ENCODE measurements at places on chromosomes 12 and 14.

GRCh38 chr14:99100497-99101270 lies 171.3 kb downstream of the BCL11B start:
- no peak for DNase-seq

DNA sequence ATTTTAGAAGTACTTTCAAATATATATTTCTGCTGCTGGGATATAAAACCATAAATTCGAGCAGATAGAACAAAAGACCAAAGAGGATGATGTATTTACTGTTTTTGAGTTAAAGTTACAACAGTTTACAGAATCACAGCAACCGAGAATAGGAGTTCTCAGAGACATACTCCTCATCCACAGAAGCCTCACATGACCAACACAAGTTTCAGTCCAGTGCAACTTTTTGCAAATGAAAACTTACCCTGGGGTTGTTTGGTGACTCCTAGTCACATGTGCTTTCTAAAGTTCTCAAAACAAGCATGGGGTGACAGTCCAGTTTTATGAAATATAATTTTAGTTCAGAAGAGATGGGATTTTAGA lies 117.1 kb downstream of the PRKCH start:
- no peak for DNase-seq

DNA sequence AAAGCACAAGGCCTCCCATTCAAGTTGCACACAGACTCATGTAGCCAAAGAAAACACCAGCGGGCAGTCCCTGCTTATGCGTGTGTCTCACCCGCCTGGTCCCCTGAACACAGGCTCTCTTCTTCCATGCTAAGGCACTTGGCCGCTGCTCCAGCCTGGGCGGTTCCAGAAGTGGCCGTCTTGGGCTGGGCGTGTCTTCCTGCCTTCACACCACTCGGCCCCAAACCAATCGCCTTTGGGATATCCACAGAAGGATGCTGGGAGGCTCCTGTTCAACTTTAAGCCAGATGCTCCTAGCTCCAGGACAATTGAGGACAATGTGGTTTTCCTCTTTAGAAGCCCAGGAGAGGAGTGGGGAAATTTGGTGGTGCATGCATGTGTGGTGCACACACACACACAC lies 2.2 kb downstream of the SCARB1 start:
- no peak for DNase-seq

GRCh38 chr14:33460164-33460563 lies 490.7 kb downstream of the EGLN3 start:
- no peak for DNase-seq

DNA sequence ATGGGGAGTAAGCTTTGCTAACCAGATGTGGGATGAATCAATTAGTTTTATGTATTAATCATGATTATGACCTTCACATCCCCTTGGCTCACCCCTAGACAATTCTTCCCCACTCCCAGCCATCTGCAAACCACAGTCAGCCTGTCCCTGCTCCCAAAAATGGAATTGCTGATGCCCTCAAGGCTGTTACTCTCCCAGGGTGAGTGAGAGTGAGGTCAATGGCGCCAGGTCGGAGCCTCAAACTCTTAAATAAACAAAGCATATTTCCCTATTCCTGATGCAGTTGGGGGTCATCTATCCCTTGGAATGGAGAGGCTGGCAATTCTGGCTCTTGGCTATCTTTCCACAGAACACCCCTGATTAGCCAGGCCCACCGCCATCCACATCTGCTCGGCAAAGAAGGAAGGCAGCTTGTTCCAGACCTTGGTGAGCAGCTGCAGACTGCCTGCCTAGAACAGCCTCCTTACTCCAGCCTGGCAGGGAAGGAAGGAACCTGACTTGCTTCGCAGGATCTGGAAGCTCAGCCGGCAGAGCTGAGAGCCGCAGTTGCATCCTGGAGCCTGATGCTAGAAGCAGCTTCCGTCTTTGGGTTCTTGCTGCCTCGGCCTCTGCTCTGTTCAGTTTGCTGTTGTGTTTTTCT lies 57.0 kb downstream of the SMUG1 start:
- DNase-seq: no peak

DNA sequence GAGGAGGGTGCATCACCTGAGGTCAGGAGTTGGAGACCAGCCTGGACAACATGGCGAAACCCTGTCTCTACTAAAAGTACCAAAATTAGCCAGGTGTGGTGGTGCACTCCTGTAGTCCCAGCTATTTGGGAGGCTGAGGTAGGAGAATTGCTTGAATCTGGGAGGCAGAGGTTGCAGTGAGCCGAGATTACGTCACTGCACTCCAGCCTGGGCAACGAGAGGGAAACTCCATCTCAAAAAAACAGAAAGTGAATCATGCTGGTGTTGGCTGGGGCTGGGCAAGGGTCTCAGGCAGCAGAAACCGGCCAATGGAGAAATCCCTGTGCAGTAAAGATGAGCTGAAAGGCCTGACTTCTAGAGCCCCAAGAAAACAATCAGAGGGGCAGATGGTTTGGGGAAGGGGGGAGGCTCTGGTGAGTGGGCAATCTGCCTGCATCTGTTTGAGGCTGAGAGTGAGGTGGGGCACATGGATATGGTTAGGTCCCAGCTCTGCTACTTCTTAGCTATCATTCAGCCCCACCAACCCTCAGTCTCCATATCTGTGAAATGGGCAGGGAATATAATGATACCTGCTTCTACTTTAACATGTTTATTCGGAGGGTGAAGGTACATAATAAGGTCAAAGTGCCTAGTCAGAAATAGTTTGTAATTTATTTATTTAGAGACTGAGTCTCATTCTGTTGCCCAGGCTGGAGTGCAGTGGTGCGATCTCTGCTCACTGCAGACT lies 21.3 kb upstream of the COX6A1 start:
- DNase-seq: no peak

DNA sequence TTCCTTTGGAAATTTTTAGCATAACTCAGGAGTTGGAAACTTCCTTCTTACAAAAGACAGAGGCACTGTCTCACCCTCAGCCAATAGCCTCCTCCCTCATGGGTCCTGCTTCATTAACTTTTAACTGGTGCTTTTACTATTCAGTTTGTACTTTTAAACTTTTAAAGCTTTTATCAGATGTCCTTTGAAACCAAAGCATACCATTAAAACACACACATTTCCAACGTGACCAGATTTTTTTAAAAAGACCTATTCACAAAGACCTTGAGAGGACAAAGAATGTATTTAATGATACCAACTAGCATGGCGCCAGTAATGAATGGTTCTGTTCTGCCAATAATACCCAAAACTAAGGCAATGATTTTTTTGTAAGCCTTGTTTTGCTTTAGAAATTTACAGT lies 173.6 kb upstream of the EEA1 start:
- no peak for DNase-seq

DNA sequence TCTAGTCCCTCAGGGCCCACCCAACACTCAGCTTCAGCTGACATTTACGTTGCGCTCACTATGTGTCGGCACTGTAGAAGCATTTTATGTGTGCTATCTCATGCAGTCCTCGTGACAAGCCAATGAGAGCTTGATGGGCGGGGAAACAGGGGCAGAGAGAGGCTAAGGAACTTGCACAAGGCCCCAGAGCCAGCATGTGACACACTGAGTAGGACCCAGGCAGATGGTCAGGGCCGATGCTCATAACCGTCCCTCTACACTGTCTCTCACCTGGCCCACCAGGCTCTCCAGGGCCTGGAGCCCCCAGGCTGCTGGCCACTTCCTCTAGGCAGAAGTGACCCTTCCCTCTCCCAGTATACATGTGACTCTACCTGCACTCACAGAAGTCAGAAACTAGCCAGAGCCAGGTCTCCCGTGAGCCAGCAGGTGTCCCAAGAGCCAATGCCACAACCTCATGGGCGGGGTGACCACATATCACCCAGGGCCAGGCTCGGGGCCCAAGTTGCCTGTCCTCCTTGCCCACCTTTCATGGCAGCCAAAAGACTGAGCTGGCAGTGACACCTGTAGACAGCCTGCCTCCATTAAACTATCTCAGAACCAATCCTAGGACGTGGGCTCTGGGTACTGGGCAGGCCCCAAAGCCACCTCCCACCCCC lies 38.3 kb downstream of the TTC7B start:
- DNase-seq: no peak

DNA sequence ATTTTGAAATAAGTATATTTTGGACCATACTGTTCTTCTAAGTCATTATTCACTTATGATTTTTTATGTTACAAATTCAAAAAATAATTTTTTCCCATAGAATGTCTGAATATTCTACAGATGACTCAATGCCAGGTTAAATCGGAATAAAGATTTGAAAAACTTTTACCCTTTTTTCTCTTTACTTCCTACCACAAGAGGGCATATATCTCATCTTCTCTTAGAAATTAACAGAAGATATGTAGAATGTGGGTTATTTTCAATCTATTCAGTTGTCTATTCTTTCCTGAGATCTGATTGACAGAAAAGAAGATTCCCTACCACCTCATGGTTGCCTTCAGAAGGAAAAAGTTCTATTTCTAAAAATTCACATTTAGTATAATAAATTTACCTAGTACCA lies 53.0 kb upstream of the KITLG start:
- no peak for DNase-seq

GRCh38 chr12:53513712-53514410 lies 6.6 kb upstream of the NPFF start:
- DNase-seq: no peak
